Activated effector memory CD4-positive, alpha-beta T cell treated with Interleukin-2 at 50 U/mL for 16 hours (primary cell): ENCODE measurements at places on chromosomes 12 and 14.

- DNase-seq: no peak
Measured at GRCh38 chr12:93288626-93289025, 89.1 kb upstream of the NUDT4 start.

DNA sequence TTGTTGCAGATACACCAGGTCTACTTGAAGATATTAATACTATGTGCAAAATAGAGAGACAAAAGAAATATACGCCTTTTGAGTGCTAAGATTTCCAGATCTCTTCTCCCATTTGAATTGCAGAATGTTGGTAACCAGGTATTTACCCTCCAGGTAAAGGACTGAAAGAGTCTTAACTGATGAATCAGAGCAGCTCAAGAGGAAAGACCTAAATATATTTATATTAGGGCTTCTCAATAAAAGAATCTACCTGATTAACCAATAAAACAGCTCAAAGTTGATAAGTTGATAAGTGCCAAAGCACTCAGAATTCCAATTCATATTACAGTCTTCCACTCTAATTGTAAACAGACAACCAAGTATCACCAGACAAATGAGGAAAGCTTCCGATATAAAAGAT, 59.2 kb downstream of the ZNF641 start:
- no peak for DNase-seq

- no peak for DNase-seq
Measured at GRCh38 chr12:10466311-10466710, 13.1 kb upstream of the KLRC1 start.

GRCh38 chr12:105092336-105092735, 8.1 kb upstream of the ALDH1L2 start:
- no peak for DNase-seq

DNA sequence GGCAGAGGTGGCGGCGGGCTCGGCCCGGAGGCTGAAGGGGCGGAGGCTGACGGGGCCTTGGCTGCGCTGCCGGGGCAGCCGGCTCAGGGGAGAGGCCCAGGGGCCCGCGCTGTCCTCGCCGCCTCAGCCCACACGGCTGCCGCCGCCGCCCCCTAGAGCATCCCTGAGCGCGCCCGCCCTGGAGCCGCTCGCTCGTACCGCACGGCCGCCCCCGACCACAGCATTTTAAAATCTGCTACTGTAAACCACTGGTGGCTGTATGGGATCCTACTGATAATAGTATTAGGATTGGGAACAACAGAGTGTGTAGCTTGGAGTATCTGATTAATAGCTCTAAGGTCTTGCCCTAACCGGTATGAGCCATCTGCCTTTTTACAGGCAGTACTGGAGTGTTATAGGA, 22.2 kb upstream of the EDDM3A start:
- no peak for DNase-seq
